Naive thymus-derived CD8-positive, alpha-beta T cell (primary cell): ENCODE measurements at places on chromosomes 12 and 14. TPM values are rescaled to one million over a fixed set of nuclear protein-coding genes. Genes with fewer than 3 reads are reported as not detected.

DNA sequence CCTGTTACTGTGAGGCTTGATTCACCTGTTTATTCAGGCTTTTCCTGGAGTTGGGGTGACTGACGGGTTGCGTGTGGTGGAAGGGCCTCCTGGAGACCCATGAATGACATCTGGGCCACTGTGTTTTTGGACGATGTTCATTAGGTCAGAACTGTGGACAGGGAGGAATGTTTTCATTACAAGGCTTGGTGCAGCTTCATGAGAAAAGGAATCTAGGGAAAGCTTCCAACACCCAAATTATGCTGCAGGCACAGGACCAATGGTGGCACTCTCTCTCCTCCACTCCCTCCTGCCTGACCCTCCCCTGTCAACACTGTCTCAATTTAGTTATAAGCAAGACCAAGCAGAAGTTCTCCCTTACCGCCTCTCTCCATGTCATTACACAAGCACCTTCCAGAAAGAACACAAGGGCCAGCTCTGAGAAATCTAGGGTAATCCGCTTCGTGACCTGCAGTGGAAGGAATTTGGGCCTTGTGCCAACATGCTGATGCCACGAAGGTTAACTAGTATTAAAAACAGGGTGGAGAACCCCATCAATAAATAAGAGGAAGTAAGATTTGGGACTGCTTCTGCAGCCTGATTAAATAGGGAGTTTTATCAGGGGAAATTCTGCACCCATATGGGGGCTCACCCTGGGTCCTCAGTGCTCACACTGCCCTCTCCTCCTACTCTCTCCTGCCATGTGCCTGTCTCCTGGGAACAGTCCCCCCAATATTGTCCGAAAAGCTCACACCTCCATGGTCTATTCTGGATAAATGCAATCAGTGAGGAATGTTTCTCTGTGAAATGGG, 200.3 kb downstream of the KTN1 start:
- no peak for DNase-seq

The PIWIL1 gene
- not detected for polyA plus RNA-seq

The NEUROD4 gene
- not detected for polyA plus RNA-seq

- no peak for DNase-seq
Observed at GRCh38 chr14:60977847-60978246, 3.0 kb downstream of the TRMT5 start.

- no peak for DNase-seq
Observed at GRCh38 chr12:66055837-66056319, 74.7 kb downstream of the LLPH start.

DNA sequence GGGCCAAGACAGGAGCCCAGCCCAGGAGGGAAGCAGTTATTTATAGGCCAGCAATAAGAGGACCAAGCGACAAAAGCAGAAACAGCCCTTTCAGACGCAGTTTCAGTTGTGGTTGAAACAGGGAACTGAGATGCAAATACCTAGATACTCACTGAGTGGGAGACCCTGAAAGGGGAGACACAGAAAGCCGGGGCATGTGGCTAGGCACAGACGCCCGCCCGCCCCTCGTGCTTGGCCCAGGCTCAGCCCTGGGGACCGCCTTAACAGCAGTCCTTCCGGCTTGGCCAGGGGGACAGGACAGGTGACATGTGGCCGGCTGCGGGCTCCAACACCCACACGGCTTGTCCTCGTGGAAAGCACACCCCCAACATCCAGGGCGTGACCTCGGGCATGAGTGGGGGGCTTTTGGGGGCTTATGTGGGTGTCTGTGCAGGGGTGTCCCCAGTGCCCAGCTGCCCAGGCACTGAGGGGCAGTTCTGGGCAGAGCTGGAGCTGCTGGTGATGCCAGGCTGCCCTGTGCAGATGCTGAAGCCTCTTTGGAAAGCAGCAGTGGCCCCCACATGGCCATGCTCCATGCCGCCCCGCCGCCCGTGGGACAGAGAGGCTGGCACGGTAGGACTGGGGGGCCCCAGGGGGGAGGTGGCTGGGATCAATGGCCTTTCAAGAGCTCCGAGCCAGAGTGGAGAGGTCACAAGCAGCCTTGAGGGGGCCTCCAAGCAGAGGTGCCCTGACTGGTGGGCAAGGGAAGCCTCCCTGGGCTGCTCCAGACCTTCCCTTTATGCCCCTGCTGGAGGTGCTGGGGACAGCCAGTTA, 2.1 kb downstream of the PLD4 start:
- DNase-seq: no peak

- DNase-seq: no peak
Observed at GRCh38 chr12:71159264-71159663, 1.5 kb upstream of the TSPAN8 start.

The LRRC10 gene
- not detected for polyA plus RNA-seq

- peak; percentile 41 for DNase-seq
Observed at GRCh38 chr14:70808416-70809224, 693 bp downstream of the MAP3K9 start.

The ETFBKMT gene
- 1.8 TPM for polyA plus RNA-seq

- DNase-seq: no peak
Observed at GRCh38 chr12:60071759-60072191, 475.9 kb downstream of the SLC16A7 start.

The TMEM52B gene
- polyA plus RNA-seq: not detected

The TECPR2 gene
- 4.3 TPM for polyA plus RNA-seq

DNA sequence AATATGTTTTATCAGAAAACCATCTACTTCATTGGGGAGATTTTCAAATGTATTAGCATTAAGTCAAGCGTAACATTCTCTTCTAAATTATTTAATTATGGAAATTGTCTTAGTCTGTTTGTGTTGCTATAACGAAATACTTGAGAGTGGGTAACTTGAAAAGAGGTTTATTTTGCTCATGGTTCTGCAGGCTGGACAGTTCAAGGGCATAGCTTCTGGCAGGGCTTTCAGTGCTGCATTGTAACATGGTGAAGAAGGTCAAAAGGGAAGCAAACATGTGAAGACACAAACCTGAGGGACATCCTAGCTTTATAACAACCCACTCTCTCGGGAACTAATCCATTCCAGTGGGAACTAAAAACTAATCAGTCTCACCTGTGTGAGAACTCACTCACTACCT, 84.3 kb upstream of the TMPO start:
- no peak for DNase-seq

The CARMIL3 gene
- polyA plus RNA-seq: not detected

DNA sequence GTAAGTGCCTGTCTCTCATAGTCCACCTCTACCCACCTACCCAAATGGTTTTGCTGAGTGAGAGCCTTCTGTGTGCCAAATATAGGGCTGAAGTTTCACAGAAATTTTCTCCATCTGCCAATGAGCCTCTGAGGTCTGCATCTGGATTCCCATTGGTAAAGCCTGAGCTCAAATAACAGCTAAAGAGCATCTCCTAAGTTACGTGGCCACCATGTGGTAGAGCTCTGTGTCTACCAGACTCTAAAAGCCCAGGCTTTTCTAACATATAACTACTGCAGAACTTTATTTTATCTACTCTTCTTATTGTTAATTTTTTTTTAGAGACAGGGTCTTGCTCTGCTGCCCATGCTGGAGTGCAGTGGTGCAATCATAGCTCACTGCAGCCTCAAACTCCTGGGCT, 16.0 kb downstream of the AMDHD1 start:
- DNase-seq: no peak
